Astrocyte of the cerebellum (primary cell): ENCODE measurements at places on chromosomes 13 and 19.

GRCh38 chr13:78841358-78841963 is 182.5 kb upstream of the OBI1 start:
- DNase-seq: no peak

GRCh38 chr19:17358395-17358794 is 18.7 kb downstream of the PLVAP start:
- DNase-seq: no peak

DNA sequence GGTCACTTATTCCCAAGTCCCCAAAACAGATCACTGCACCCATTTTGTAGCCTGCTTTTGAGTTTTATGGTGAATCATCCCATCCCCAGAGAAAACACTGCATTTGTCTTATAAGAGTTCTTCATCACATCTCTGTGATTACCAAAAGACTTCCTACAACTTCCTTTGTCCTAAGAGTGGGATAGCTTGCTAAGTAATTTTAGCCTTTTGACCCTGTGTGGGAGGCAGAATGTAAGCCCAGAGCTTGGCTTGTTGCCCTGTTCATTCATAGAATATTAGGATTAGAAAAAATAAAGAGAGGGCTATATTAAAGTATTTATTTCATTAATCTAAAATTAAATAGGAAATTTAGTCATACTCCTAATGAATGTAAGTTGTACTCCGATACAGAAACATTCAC is 213.3 kb downstream of the MZT1 start:
- no peak for DNase-seq

DNA sequence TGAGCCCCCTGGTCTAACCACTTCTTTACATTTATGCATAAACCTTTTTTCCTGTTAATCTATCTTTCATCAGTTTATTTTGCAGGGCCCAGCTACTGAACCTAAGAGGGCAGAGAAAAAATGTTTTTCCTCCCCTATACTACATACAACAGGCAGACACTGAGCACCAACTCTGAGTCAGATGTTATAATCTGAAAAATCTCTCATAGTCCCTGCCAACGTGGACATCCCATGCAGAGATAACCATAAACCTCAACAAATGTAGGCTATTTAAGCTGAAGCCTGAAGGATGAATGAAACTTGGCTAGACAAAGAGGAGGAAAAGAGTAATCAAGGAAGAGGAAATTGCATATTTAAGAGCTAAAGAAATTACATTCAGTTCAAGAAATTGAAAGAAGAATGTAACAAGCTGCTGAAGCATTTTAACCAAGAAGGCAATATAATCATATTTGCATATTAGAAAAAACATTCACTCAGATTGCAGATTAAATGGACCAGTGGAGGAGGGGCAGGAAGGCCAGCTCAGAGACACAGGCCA is 2.6 kb downstream of the NEK3 start:
- peak; percentile 40 for DNase-seq

- no peak for DNase-seq
Measured at GRCh38 chr19:49200238-49200862, 42.8 kb downstream of the TRPM4 start.

GRCh38 chr13:40558656-40559055 is 107.8 kb downstream of the FOXO1 start:
- DNase-seq: no peak

GRCh38 chr19:42254089-42254849 is 659 bp downstream of the ERF start:
- DNase-seq: no peak

DNA sequence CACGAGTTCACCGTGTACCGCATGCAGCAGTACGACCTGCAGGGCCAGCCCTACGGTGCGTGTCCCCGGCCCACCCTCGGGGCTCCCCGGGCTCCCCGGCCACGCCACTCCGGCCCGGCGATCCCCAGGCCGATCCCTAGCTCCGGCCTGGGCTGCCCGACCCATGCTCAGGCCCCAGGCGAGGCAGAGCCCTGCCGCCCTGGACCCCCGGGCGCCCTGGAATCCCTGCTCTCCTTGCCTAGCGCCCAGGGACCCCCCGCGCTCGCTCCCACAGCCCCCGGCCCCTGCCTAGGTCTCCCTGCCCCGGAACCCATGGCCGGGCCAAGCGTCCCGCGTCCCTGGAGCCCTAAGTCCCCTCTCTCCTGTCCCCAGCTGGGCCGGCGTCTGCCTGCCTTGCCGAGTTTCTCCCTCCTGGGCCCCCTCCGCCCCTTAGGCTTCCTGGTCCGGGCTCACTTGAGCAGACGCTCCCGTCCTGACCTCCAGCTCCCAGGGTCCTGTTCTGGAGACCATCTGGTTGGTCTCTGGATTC is 494 bp downstream of the NCLN start:
- no peak for DNase-seq

DNA sequence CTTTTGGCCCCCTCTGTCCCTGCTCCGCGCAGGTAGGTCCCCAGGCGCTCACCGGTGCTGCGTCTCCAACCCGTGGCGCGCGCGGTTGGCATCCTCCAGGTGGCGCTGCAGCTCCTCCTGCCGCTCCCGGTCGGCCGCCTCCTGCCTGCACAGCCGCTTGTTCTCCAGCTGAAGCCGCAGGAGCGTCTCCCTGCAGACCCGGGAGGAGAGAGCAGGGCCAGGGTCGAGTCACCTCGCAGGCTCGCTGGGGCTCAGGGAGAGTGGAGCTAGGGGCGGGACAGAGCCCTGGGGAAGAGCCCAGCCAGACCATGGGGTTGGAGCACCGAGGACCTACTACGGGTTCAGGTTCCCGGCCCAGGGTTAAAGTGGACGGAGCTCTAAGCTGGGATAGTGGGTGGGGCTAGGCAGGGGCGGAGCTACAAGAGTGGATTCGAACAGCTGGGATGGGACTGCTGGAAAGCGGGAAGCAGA is 9.3 kb downstream of the HOOK2 start:
- no peak for DNase-seq

GRCh38 chr19:51107406-51108065 is 673 bp downstream of the CTU1 start:
- DNase-seq: no peak

- DNase-seq: peak; percentile 42
Measured at GRCh38 chr13:39317291-39317690, 279.0 kb downstream of the NHLRC3 start.
